ENCODE measurements at places on chromosomes 6 and 20. TPM values are rescaled to one million over a fixed set of nuclear protein-coding genes. Genes with fewer than 3 reads are reported as not detected.

The SH3BGRL2 gene
- total RNA-seq = 15.7 TPM

GRCh38 chr6:157302736-157303135 lies 20.6 kb downstream of the TMEM242 start:
- no peak overlapping the region for H3K4me3 ChIP-seq
- H3K4me1 ChIP-seq = peaks cover 31% of the 10 kb centered on the region
- H3K27ac ChIP-seq = no peak overlapping the region
- H3K36me3 ChIP-seq = no peaks in the 10 kb centered on the region
- no peak for DNase-seq

DNA sequence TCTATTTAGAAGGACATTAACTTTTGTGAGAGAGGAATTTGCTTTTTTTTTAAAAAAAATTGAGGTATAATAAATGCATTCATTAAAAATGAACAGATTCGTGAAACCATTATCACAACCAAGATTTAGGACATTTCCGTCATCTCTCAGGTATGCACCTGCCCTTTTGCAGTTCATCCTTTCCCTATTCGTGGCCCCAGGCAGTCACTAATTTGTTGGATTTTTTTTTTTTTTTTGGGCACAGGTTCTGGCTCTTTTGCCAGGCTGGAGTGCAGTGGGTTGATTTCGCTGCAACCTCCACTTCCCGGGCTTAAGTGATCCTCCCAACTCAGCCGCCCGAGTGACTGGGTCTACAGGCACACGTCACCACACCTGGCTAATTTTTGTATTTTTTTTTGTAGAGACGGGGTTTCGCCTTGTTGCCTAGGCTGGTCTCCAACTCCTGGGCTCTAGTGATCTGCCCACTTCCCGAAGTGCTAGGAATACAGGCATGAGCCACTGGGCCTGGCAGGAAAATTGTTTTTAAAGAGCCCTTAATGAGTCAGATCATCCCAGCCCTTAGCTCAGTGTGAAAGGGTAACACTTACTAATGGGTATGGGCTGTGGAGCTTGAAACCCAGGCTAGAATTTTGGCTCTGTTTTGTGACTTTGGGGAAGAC lies 9.2 kb downstream of the PHF3 start:
- DNase-seq = no peak
- no peak overlapping the region for H3K4me3 ChIP-seq
- no peak overlapping the region for H3K27ac ChIP-seq
- H3K27me3 ChIP-seq = no peaks in the 10 kb centered on the region
- peaks cover 72% of the 10 kb centered on the region for H3K4me1 ChIP-seq
- H3K36me3 ChIP-seq = no peaks in the 10 kb centered on the region

The TREM2 gene
- not detected for total RNA-seq

The PRL gene
- not detected for total RNA-seq

GRCh38 chr6:20873425-20874190 lies 339.4 kb downstream of the CDKAL1 start:
- H3K27me3 ChIP-seq = no peaks in the 10 kb centered on the region
- no peak for DNase-seq
- no peak overlapping the region for H3K27ac ChIP-seq
- H3K4me1 ChIP-seq = no peaks in the 10 kb centered on the region

The PABPC1L gene
- total RNA-seq = 0.39 TPM
